ENCODE measurements at places on chromosomes 12 and 14.

- DNase-seq, result no peak
Measured at GRCh38 chr12:104627990-104628830, 171.5 kb downstream of the CHST11 start.

- DNase-seq, result no peak
Measured at GRCh38 chr12:132162508-132163031, 18.3 kb downstream of the NOC4L start.

- no peak for DNase-seq
Measured at GRCh38 chr12:129902371-129903091, 1.3 kb downstream of the TMEM132D start.

DNA sequence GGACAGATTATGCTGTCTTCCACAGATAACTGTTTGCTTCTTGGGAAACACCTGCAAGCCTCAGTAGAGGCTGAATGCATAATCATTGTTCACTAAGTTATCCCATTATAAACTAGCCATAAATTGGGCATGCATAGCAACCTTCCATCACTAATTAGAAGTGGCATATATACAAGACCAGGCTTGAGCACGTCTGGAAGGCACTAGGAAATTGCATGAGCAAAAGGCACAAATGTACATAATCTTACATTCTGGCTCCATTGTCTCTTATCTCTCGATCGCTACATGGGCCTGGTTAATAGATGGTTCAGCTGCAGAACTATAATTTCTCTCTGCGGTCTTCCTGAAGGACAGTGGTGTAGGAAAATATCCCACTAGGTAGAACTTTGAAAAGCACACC is 679.2 kb downstream of the RPL10L start:
- DNase-seq, result no peak

- DNase-seq, result no peak
Measured at GRCh38 chr12:109432431-109432830, 44.7 kb downstream of the KCTD10 start.

DNA sequence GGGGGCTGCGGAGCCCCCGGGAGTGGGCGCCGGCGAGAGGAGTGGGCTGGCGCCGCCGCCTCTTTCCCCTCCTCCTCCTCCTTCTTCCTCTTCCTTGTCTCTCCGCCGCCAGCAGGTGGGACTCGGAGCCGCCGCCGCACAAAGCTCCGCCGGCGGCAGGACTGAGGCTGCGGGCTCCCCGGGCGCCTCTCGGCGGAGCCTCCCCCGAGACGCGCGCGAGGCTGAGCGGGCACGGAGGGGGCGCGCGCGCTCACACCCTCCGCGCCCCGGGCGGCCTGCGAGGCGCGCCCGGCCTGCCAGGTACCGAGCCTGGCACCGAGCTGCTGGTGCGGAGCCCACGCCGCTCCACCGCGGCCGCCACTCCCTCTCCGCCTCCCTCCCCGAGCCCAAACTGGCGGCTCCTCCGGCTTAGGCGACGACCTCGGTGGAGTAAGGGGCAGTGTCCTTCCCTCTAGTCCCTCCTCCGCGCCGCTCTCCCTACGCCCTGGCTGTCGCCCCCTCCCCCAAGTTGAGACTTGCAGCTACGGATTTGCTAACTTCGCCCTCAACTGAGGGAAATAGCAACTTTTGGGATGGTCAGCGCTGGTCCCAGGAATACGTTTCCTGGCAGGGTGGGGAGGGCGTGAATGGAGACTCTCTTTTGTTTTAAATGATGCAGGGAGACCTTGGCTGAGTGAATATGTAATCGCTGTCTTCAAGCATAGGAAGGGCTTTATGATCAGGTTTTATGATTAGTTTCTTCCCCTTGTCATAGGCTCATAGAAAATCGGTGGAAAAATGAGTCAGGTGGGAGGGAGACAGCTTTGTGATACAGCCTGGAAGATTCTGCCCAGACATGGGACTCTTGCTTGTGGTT is 199.5 kb upstream of the CAND1 start:
- no peak for DNase-seq

DNA sequence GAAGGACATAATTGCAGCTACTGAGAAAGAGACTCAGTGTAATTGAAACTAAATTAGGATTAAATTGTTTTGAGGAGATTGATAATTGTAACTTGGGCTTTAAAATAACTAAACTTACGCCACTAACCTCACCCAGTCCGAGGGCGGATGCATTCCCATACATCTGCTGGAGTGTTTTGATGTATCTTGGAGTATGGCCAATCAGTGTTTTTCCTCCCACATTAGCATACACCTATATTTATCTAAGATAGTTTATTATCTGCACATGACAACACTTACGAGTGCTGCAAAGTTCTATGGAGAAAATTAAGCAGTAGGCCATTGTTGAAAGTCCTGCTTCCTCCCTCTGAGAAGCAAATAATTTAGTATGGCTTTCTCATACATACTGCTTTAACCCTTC is 184.7 kb upstream of the PLEKHG7 start:
- no peak for DNase-seq

- no peak for DNase-seq
Measured at GRCh38 chr12:94815958-94816357, 165.6 kb upstream of the TMCC3 start.

DNA sequence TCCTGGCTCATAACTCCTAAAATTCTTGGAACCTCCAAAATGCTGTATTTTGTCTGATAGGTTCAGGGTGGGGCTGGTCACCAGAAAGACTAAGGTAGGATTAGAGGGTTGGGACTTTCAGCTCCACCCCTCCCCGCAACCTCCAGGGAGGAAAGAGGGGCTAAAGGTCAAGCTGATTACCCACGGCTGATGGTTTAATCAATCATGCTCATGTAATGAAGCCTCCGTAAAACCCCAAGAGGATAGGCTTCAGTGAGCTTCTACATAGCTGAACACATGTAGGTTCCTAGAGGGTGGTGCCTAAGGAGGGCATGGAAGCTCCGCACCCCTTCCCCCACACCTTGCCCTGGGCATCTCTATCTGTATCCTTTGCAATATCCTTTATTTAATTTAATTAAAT is 60.0 kb downstream of the DGLUCY start:
- DNase-seq, result no peak

GRCh38 chr12:46676396-46676795 is 149.4 kb downstream of the SLC38A4 start:
- DNase-seq, result no peak

DNA sequence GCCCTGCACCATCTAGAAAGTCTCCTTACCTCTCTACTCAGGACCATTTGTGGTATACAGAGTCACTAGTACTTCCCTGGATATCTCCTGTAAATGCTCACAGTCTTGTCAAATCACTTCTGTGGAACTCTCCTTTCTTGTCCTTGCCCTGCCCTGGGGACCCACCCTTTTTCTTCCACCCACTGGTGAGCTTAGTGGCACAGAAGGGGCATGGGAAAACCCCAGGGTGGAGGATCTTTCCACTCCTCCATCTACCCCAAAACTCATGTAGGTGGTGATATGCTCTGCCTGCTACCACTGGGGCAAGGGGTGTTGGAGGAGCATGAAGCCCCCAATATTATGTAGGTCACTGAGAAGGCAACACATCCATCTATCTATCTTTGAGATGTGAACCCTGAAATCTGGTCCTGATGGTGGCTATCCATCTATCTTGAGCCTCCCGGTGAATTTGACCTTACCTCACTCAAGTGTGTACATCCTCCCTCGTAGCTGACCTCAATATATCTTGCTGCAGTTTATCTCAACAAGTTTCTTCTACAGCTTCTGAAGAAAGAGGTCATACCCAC is 943 bp downstream of the TESPA1 start:
- no peak for DNase-seq

DNA sequence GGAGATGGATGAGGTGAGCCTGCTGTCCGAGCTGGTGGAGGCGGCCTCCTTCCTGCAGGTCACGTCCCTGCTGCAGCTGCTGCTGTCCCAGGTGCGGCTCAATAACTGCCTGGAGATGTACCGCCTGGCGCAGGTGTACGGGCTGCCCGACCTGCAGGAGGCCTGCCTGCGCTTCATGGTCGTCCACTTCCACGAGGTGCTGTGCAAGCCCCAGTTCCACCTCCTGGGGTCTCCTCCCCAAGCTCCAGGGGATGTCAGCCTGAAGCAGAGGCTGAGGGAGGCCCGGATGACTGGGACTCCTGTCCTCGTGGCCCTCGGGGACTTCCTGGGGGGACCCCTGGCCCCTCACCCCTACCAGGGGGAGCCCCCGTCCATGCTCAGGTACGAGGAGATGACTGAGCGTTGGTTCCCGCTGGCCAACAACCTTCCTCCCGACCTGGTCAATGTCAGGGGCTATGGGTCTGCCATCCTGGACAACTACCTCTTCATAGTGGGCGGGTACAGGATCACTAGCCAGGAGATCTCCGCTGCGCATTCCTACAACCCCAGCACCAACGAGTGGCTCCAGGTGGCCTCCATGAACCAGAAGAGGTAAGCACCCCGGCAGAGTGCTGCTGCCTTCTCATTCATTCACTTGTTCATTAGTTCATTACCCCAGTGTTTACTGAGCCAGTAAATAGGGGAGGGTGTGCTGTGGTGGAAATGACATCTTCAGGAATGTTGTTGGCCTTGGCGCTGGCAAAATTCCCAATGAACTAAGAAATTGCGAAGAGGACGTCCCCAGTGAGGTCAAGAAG is 774 bp upstream of the MANSC4 start:
- no peak for DNase-seq

DNA sequence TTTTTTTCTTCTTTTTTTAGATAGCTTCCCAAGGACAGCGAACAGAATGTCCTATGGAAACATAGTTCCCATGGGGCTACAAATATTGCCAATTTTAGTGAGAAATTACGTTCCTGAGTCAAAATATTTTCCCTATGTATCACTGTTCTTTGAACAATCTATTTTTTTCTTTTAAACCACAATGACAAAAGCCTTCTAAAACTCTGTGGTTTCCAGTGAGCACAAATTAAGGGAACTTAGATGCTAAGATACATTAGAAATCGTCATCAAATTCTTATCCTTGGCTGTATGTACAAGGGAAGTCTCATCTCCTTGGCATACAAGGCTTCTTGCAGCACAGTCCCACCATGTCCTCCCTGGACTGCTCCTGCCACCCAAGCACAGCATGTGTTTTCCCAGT is 17.9 kb downstream of the CPM start:
- no peak for DNase-seq

DNA sequence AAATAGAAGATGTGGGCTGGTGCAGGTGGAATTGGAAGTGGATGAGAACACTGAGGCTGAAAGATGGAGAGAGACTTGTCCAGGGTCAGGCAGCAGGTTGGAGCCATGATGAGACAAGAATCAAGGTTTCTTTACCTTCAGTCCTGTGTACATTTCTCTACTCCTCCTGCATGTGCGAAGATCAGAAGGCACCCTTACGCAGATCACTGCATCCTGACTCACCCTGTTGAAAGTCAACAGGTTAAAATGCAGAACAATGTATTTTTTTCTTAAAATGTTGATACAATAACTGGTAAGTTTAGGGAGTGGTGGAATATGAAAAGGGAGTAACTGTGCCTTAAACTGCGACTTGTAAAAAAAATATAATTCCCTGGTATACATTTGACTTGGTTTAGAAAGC is 47.8 kb downstream of the TESPA1 start:
- DNase-seq, result no peak

GRCh38 chr14:50797250-50798047 is 33.5 kb downstream of the NIN start:
- no peak for DNase-seq

DNA sequence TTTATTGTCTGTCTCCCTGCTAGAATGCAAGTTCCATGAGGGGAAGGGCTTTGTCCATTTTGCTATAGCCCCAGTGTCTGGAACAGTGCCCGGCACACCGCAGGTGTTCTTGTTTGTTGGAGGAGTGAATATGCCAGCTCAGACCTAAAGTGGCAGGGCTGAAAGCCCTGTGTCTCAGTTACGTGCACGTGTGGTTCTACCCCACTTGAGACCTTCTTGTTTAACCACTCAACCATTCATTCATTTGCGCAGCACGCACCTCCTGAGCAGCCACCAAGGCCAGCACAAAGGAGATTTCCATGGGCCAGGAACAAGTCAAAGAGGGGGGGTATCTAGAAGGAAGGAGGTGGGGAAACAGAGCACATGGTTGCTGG is 338.0 kb upstream of the FKBP4 start:
- no peak for DNase-seq

GRCh38 chr12:56634242-56634836 is 4.2 kb upstream of the BAZ2A start:
- peak; percentile 77 for DNase-seq

GRCh38 chr12:103441437-103442181 is 54.2 kb downstream of the C12orf42 start:
- DNase-seq, result no peak

DNA sequence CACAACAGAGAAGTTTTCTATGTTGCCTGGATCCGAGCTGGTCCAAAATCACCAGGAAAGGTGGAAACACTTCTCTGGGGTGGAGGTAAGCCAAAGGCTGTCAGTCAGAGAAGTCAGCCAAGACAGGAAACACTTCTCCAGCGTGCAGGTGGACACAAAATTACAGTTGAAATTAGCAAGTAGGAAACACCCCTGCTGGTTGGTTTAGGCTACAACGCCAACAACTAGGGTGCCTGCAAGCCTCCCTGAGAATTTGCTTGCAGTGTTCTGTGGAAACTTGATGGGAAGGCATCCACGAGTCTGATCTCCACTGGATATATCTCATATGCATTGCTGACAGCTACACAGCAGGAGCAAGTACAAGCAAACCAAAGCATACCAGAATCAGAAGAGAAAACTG is 600.5 kb downstream of the RERGL start:
- no peak for DNase-seq

DNA sequence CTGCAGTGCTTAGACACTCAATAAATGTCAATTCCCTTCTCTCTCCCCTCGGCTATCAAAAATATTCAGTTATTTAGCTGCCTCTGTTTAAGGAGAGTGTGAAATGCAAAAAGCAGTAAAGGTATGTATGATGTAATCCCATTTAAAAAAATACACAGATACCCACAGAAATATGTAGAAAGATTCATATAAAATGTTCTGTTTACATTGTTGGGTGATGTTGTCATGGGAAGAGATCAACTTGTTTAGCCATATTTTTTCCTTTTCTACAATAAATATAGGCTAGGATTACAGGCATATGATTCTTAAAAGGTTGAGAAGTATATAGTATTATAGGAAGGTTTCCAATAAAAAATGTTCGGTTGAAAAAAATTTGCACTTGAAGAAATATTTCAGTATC is 7.8 kb downstream of the PPP2R3C start:
- no peak for DNase-seq

DNA sequence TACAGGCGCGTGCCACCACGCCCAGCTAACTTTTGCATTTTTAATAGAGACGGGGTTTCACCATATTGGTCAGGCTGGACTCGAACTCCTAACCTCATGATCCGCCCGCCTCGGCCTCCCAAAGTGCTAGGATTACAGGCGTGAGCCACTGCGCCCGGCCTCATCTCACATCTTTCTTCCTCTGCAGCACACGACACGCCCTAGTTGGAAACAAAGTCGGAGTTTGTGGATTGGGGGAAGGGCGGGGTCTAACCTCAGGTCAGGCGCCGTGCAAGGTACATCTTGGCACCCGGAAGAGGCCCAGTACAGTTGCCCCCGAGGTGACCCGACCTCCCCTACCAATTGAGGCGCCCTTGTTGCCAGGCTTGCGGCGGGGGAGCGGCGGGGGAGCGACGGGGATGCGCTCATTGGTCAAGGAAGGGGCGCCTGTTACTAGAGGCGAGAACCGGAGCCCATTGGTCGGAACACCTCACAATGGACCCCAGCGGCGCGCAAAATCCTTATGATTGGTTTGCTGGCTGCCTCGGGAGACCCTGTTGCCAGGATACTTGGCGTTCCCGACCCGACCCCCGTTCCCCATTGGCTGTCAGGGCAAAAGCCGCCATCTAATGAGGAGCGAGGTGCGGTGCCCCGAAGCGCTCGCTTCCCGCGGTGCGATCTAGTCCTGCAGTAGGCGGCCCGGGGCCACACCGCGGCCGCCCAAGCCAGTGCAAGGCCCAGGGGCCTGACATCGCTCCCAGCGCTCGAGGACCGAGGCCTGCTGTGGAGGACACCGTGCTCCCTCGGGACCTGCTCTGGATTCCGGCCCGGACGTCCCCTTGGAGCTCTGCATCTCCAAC is at the start of gene REC8:
REC8 (plus strand) TSS at position 659 of the 839 bp plus-strand sequence. CDS start 473 bp downstream, outside the sequence.
- DNase-seq, result peak; percentile 74
